Stimulated activated CD8-positive, alpha-beta memory T cell treated with anti-CD3 and anti-CD28 coated beads, Interleukin-2, amount 100 ng/mL, for 1 hour (primary cell): ENCODE measurements at places on chromosomes 3 and 15.

DNA sequence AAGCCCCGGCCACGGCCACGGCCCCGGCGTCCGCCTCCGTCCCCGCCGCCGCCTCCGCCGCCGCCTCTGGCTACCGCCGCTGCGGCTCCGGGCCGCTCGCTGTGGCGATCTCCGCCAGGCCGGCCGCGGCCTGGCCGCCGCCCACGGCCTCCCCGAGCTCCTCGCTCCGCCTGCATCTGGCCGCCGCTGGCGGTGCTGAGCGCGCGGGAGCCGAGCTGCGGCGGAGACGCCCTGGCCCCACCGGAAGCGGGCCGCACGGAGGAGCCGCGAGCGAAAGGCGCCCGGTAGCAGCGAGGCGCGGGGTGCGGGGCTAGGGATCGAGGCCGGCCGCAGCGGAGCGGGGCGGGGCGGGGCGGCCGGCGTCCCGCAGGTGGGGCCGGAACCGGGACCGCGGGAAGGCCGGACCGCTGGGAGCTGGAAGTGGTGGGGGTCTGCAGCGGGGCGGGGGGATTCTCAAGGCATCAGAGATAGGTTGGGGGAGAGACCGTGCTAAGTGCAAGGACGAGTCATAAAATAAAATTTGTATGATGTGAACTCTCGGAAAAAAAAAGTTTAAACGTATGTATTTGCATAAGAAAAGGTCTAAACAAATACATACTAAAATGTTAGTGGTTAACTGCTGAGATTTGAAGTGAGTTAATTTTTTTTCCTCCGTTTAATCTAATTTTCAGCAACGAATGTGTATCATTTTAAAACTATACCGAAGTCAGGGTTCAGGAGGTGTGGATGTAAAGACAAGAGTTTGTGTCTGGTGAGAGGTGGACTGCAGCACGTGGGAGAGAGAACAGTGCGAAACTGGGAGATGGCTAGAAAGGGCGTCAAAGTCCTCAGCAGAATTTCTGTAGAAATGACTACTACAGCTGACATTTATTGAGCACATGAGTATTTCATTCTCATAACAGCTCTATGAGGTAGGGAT lies at the start of gene AVEN:
TSS of gene AVEN (minus strand) at position 334 of the 919 bp plus-strand sequence. CDS start at position 176, 158 bp downstream.
- peak; percentile 37 for DNase-seq

- no peak for DNase-seq
These were observed 19.6 kb upstream of the CHMP2B start for GRCh38 chr3:87207460-87207859.

GRCh38 chr3:194300382-194300758 lies 50.8 kb downstream of the CPN2 start:
- no peak for DNase-seq

DNA sequence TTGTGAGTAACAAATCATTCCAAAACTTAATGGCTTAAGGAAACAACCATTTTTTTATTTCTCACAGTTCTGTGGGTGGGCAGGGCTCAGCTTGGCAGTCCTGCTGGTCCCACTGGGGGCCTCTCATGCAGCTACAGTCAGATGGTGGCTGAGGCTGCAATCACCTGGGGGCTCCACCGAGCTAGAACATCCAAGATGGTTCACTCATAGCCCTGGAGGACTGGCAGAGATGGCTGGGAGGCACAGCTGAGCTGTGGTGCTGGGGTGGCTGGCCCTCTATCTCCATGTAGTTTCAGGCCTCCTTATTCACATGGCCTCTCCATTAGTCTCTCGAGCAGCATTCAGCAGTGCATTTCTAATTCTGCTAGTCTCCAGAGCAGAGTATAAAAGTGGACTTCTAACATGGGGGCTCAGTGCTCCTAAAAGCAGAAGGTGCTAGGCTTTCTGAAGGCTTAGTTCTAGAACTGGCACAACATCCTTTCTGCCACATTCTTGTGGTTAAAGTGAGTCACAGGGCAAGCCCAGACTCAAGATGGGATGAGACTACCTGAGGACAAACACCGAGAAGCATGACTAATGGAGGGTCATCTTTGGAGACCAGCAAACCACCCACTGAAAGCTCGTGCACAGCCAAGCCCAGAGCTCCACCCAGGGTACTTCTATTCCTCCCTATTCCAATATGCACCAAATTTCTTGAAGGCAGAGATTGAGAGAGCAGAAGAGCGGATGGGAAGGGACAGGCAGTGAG lies 6.3 kb downstream of the CAV3 start:
- no peak for DNase-seq

GRCh38 chr3:23650371-23651140 lies 155.2 kb upstream of the UBE2E1 start:
- DNase-seq, result no peak

DNA sequence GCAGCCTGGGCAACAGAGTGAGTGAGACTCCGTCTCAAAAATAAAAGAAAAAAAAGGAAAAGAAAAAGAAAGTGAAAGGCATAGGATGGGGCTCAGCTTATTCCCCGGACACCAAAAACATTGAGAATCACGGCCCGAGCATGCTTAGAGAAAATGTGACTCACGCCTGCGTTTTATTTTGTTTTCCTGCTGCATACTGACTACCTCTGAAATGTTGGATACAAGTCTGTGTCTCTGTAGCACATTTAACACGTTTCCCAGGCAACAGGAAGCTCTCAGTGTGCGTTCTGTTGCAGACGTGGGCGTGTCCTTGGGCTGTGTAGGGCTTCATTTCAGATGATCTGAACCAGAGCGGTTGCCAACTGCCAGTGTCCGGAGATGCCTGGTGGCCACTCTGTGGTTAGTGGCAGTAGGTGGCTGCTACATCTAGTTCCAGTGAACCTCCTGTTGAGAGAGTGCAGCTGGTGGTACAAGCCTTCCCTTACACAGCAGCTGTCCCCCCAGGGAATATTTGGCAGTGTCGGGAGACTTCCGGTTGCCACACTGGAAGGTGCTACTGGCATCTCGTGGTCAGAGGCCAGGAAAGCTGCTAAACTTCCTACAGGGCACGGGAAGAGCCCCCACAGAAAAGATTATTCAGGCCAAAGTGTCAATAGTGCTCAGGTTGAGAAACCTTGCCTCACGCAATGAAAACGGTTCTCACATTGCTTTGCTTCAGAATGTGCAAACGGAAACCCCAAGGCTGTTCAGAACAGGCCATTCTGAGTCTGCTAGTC lies 3.0 kb downstream of the SLC51A start:
- peak; percentile 32 for DNase-seq

DNA sequence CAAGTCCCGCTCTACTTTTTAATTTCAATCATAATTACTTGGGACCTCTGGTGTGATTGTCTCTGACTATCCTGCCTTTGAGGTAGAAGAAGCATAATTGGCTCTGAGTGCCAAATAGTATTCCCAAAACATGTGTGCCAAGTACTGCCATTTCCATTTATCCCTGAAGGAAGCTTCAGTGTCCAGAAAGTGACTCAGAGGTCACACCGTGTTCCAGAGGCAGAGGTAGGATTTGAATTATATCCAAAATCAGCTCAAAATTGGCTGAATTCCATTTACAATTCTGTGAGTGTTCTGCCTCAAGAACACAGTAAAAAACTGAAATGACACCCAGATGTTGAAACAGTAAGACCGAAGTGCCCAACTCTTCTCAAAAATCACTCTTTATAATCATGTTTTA lies 255.3 kb downstream of the RSL24D1 start:
- no peak for DNase-seq

DNA sequence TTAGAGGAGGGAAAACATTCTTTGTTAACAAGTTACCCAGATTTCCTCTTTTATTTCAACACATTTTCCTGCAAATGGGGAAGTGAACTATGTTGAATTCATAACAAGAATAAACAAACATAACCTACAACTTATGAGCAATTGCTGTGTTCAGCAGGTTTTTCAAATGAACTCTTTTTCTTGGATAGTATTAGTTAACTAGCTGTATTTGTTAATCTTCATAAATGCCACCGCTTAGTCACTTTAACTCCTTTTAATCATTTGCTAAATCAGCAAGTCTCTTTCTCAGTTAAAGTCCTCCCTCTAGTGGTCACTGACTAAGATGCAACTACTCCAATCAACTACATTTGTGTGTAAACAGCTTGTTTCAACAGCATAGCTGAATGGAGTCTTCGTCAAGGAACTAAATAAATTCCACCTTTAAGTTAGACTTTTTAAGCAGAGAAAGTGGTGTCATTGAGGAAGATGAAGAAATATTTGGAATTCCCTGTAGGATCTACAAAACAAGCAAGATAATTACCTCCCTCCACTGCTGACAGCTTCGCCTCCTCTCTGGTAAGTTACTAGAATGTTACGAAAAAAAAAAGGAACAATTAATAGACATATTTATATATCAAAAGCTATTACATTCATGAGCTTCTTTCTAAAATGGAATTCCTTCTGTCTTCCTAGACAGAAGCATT lies 1122.0 kb downstream of the ROBO1 start:
- DNase-seq, result no peak

- no peak for DNase-seq
These were observed 213.3 kb upstream of the GBE1 start for GRCh38 chr3:81974751-81975150.

DNA sequence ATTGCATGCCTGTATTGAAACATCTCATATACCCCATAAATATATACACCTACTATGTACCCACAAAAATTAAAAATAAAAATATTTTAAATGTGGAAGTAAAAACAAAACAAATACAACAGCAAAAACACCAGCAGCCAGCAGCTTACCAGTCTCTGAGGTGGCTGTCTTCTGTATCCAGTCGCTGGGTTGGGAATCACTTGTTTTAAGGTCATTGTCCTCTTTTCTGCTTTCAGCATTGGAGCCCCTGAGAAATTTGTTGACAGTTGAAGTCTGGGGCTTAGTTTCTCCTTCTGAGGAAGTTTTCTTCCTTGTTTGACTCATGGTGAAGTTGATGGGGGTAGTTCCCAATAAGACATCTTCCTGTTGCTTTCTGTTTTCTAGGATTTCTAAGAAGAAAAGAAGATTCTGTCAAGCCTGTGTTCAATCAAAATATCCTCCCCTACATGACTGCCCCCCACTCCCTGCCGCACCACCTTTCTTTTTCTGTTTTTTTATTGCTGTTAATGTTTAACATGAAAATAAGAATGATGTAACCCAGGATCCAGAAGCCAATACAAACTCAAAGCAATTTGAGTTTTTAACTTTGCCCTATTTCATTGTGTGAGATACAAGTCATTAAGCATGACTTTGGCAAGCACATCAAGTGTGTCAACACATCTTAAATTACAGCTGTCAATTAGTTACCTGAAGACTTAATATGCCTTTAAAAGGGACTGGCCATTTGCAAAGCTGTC lies at the start of gene LRRC31:
TSS of gene LRRC31 (minus strand) at position 452 of the 737 bp plus-strand sequence. CDS start at position 324, 128 bp downstream.
- DNase-seq, result no peak

- no peak for DNase-seq
These were observed 216.8 kb downstream of the RSL24D1 start for GRCh38 chr15:54979964-54980363.

DNA sequence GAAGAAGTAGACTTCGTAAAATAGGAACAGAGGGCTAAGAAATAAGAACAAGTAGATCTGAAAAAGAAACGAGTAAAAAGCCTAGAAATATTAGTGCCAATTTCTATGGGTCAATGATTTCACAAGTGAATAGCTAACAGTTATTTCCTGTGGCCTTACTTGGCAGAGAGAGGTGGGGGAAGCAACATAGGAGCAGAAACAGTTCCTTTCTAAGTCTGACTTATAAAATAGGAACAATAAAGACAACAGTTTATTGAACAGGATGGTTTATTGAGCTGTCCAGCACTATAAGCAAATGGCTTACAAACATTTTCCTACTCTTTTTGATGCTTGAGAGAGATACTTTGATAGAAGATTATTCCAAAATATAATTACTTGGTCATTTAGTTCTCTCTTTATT lies 37.9 kb downstream of the AGTR1 start:
- no peak for DNase-seq

- no peak for DNase-seq
These were observed 638.7 kb downstream of the RBMS3 start for GRCh38 chr3:29919571-29919970.

- DNase-seq, result no peak
These were observed 135.5 kb upstream of the RARB start for GRCh38 chr3:25292595-25292994.

GRCh38 chr15:28955160-28955992 lies 69.6 kb downstream of the APBA2 start:
- DNase-seq, result no peak
